ENCODE measurements at places on chromosomes 5 and 9.

DNA sequence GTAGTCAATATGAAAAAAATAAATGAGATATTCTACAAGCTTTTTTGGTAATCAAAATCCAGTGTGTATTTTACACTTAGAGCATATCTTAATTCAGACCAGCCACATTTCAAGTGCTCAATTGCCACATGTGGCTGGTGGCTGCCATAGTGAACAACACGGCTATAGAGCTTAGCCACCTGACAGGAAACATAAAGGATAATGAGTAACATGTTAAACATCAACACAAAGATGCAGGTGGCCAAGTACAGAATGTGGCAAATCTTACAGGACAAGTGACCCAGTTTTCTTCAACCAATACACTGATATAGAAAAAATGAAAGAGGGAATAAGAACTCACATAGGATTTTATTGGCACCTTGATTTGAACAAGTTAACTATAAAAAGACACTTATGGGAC, 61.4 kb downstream of the KIF24 start:
- DNase-seq, result no peak

- DNase-seq, result no peak
Measured at GRCh38 chr5:133861161-133861737, 107.2 kb downstream of the C5orf15 start.

DNA sequence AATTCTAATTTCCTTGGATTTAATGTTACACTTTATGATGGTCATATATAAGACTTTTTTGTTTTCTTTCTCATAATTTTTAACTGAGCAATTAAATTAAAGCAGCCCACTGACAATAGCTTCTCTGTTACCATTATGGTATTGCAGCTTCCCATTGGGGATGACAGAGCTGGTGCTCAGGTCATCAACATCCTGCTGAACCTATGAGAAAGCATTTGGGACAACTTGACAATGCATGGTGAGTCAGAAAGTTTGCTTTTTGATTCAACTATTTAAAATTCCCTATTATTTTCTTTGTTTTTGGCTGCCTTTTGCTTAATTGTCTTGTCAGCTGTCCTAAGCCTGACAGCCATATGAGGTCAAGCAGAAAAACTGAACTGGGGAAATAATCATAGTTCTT, 487.4 kb upstream of the RIOK2 start:
- DNase-seq, result no peak

DNA sequence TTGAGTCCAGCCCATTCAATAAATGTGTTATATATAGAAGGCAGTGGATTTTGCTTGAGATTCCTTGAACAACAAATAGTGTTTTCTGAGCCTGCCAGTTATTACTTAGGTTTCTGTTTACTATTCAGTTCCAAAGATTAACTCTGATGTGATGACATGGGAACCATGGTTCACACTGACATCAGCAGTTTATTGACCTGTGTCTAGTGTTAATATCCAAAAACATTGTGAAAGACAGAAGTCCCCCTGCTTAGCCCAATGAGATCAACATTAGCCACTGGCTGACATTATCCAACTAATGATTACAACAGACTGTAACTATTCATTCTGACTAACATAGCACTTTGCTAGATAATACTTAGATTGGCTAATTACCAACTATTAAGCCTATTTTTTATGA, 14.9 kb downstream of the APBA1 start:
- no peak for DNase-seq

- no peak for DNase-seq
Measured at GRCh38 chr5:157866536-157866935, 7.6 kb upstream of the CLINT1 start.

- DNase-seq, result no peak
Measured at GRCh38 chr9:122338994-122339393, 31.8 kb upstream of the PTGS1 start.

- DNase-seq, result no peak
Measured at GRCh38 chr5:177552839-177553455, 1.4 kb downstream of the FAM193B start.

DNA sequence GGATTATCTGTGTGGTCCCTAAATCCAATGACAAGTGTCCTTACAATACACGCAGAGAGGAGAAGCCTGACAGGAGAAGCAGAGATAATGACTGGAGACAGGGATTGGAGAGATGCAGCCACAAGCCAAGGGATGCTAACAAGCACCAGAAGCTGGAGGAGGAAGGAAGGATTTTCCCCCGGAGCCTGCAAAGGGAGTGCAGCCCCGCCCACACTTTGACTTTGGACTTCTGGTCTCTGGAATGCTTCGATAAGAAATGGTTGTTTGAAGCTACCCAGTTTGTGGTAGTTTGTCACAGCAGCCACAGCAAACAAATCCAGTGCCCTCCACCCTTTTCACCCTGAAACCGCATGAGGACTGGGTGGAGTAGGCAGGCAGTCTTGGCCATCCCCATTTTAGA, 77.2 kb upstream of the BOD1 start:
- DNase-seq, result no peak

DNA sequence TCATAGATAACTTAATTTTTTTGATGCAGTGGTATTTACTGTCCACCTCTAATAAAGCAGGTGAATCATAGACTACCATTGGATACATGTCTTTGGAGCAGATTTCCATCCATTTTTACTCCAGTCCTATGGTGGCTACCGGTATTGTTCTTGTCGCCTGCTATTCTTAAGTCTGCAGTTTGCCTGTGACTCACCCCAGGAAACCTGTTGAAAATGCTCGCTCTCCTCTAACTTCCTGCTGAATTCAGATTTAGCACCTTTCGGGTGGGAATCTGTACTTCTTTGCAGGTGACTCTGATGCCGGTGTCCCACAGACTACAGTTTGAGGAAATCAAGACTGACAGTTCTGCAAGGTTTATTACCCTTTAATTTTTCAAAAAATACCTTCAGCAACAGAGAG, 58.8 kb upstream of the DHFR start:
- no peak for DNase-seq

DNA sequence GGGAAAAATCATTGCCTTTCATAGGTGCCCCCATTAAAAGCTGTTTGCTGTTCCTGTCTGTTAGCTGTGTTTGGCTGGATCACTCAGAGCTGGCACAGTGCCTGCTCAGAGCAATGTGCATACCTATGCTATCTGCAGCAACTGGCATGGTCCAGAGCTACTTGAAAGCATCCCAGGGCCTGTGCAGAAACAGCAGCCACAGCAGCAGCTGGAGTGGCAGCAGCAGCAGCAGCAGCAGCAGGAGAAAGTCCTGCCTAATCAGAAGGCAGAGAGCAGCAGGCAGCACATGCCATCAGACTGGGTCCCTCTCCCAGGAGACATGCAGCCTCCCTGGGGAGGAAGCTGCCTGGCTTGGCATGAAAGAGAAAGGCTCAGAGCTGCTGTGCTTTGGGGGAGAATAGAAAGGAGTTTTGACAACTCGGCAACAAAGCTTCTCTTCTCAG, 243.8 kb upstream of the WWC1 start:
- DNase-seq, result no peak

GRCh38 chr5:125199968-125200865, 453.8 kb upstream of the ZNF608 start:
- no peak for DNase-seq

DNA sequence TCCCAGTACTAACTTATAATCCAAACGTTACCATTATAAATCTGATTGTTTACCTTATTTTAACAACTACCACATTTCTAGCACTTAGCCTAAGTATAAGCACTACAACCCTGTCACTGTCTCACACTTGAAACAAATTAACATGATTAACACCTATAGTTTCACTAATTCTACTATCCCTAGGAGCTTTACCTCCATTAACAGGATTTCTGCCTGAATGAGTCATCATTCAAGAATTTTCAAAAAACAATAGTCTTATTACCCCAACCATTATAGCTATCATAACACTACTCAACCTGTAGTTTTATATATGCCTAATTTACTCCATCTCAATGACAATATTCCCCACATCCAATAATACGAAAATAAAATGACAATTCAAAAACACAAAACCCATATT, 89.6 kb downstream of the INSL6 start:
- DNase-seq, result no peak

DNA sequence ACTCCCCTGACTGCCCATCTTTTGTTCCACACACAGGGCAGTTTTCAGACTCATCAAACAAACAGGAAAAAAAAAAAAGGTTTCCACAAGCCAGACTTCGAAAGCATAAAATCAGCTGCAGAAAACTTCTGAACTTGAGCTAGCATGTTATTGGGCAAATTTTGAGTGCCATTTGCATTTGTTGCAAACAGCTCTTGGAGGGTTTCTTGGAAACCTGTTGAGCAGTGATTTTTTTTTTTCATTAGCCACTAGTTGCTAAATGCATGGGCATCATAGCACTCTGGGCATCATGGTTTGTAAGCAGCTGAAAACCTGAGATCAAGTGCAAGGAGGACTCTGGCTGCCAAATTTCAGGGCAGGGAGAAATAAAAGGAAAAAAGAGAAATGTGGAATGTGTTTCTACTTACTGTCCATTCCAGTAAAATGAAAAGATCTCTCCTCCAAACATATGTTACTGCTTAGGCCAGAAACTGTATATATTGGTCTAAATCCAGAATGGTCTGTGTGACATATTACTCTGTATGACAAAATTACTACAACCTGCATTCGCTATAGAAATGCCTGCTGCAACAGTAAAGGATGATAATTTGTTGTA, 85.2 kb upstream of the SMIM23 start:
- no peak for DNase-seq

DNA sequence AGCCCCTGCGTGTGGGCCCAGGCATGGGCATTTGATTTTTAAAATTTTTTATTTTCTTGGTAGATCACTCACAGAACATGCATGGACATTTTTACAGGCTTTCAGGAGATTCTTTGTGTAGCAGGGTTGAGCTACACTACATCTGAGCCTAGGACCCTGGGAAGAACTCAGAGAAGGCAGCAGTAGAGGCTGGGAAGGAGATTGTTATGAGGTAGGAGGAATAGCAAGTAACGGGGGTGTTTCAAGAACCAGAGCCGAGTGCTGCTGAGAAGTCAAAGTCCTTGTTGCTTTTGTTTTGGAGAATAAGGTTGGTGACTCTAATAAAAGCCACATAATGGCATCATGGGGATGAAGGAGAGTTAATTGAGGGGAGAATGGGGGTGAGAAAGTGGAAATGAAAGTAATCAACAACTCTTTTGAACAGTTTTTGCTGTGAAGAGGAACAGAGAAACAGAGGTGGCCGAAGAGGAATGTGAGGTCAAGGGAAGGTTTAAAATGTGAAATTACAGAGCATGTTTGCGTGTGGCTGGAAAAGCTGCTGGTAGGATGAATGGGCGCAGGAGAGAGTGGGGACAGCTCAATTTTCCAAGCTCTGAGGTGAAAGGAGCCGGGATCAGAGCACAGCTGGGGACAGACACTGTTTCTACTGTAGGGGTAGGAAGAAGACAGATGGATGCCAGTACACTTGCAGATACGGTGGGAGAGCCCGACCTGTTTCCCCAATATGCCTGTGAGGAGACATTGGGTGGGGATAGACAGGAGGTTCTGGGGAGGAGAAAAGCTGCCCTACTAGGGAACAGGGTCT, 4.7 kb upstream of the PDLIM7 start:
- DNase-seq, result no peak

DNA sequence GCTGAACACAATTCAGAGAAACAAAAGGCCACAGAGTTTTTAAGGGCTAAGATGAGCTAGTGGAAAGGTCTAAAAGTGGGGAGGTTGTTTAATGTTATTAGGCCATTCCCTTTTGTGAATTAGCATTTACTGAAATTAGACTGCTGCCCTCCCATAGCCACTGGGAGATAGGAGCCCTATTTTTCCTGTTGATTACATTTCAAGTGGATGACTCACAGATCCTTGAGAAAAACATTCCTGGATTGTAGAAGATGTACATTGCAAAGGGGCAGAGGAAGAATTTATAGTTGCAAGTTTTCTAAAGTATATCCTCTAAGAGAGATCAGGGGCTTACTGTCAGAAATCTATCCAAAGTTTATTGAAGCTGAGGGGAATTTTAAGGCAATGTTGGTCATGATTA, 367.1 kb upstream of the IZUMO3 start:
- no peak for DNase-seq

DNA sequence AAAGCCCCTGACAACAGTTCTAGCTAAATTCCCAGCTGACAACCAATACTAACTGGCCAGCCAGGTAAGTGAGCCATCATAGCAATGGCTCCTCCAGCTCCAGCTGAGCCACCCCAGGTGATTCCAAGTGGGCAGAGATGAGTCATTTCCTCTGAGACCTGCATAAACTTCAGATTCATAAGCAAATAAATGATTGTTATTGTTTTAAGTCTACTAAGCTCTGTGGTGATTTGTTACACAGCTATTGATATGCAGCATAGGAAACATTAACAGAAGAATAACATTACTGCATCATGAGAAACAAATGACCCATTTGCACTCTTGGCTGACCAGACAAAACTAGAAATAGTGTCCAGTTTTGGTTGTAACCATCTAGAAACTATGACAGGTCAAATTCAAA, 60.3 kb downstream of the TTC39B start:
- no peak for DNase-seq

DNA sequence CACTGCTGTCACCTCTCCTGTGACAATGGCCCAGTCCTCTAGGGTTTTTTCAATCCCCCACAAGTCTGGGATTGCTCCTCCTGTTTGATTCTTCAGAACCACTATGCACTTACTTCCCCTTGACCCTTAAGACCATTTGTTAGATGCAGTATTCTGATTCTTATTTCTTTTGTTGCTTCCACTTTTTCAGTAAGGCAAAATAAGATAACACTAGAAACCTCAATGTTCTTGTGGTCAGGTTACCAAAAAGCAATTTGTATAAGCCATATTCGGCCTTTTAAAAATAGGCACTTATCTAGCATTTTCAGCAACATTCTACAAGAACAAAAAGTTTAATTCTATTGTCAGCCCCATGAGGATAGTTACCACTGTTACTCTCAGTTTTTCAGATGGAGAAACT, 220.0 kb downstream of the KDM4C start:
- no peak for DNase-seq

DNA sequence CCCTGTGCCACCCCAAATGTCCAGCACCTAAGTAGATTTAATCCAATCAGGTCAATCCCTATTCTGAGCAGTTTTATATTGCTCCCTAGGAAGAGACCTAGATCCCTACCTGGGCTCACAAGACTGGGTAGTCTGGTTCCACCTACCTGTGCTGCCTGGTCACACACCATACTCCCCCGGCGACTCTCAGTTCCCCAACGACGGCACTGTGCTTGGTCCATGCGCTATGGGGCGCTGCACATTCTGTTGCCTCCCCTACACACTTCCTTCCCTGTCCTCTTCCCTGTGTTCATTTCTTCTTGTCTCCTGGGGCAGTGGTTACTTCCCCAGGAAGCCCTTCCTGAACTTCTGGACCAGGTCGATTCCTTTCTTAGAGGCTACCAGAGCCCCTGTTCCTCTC, 109.9 kb upstream of the IL12B start:
- DNase-seq, result no peak

- DNase-seq, result no peak
Measured at GRCh38 chr5:105680858-105681475, 1989.8 kb downstream of the EFNA5 start.

GRCh38 chr5:35485487-35485886, 132.2 kb upstream of the SPEF2 start:
- no peak for DNase-seq

- DNase-seq, result no peak
Measured at GRCh38 chr5:79285285-79285684, 49.4 kb downstream of the JMY start.

- no peak for DNase-seq
Measured at GRCh38 chr9:94176608-94177007, 82.5 kb upstream of the ZNF169 start.

- DNase-seq, result no peak
Measured at GRCh38 chr9:114394523-114395333, 6.9 kb upstream of the AKNA start.

GRCh38 chr5:135484674-135485086, 32.5 kb upstream of the TIFAB start:
- DNase-seq, result no peak

- no peak for DNase-seq
Measured at GRCh38 chr5:66863243-66864170, 267.3 kb downstream of the MAST4 start.
